ENCODE measurements at places on chromosomes 5 and 9.

DNA sequence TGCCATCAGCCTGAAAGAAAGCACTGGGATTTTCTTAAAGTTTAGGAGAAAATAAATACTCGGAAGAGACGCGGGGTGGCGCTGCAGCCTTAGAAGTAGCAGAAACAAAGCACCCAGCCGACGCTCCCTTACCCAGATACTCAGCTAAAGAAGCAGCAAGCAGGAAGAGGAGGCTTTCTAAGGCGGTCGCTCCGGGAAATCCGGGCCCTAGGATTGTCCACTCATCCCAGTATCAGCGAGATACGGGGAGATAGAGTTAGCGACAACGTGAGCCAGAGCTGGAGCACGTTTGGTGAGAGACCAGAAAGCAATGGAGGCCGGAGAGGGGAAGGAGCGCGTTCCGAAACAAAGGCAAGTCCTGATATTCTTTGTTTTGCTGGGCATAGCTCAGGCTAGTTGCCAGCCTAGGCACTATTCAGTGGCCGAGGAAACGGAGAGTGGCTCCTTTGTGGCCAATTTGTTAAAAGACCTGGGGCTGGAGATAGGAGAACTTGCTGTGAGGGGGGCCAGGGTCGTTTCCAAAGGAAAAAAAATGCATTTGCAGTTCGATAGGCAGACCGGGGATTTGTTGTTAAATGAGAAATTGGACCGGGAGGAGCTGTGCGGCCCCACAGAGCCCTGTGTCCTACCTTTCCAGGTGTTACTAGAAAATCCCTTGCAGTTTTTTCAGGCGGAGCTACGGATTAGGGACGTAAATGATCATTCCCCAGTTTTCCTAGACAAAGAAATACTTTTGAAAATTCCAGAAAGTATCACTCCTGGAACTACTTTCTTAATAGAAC is at the start of gene PCDHB2:
PCDHB2 (plus strand) TSS at position 135 of the 782 bp plus-strand sequence; CDS start at position 311, 176 bp downstream.
- no peak for DNase-seq

GRCh38 chr5:84393969-84394368 is 9.3 kb upstream of the EDIL3 start:
- no peak for DNase-seq

DNA sequence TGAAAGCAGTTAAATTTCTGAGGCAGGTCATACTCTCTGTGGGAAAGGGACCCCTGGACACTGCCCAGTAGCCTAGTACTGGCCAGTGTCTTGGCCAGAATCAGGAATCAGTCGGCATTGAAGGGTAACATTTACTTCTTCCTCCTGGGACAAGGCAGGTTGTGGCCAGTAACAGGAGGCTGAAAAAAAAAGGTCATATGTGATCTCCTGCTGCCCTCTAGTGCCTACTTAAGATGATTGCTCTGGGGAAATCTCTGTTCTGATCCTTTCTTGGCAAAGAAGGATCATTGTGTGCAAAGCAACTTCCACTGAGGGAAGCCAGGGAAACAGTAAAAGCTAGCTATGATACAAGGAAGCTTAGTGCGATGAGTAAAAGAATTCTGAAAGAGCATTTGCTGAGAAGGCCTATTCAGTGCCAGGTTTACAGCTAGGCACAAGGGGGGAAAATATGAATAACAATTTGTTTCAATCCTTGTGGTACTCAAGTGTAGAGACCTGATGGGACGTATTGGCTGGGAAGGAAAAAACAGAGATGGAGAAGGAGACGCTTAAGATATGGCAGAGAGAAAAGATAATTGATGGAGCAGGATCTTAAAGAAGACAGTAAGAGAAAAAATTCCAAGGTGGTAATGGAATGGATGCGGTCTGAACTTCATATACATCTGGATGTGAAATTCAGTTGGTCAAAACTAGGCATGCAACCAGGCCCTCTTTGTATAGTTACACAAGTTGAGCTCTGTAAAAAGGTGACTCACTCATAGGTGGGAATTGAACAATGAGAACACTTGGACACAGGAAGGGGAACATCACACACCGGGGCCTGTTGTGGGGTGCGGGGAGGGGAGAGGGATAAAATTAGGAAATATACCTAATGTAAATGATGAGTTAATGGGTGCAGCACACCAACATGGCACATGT is 25.8 kb upstream of the TRIM32 start:
- DNase-seq = peak; percentile 3

GRCh38 chr9:15513335-15513734 is 2.6 kb upstream of the PSIP1 start:
- DNase-seq = no peak

- DNase-seq = no peak
Measured at GRCh38 chr5:102998224-102998623, 121.7 kb downstream of the GIN1 start.

DNA sequence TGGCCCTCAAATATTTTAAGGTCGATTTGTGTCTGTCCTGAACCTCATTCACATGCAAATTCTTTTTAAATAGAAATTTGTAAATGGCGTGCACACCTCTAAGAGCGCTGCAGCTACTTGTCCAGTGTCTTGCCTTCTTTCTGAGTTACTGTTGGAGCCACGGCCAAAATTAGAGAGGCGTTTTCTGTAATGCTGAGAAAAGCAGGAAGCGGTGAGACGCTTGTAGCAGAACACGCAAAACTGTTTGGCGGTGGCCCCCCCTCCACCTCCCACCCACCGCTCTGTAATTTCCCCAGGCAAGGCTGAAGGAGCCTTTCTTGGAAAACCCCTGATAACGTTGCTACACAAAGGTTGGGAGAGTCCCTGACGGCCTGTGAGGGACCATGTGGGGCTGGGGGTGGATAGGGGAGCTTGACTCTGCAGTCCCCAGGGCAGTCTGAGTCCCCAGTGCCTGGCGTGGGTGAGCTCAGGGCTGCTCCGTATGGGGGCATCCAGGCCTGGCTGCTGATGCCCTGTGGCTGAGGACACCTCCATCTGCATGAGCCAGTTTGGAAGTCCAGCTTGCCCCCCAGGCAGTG is 96.5 kb downstream of the GADD45G start:
- no peak for DNase-seq

DNA sequence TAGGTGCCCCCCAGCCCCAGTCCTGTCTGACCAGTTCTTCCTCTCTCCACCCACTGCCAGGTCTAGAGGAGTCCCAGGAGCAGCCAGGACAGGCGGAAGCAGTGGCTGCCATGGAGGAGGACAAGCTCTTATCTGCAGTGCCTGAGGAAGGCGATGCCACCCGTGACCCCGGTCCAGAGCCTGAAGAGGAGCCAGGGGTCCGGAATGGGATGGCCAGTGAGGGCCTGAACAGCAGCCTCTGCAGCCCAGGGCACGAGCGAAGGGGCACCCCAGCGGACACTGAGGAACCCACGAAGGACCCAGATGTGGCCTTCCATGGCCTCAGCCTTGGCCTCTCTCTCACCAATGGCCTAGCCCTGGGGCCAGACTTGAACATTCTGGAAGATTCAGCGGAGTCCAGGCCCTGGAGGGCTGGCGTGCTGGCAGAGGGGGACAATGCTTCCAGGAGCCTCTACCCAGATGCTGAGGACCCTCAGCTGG is 13.8 kb downstream of the PSD2 start:
- DNase-seq = no peak

DNA sequence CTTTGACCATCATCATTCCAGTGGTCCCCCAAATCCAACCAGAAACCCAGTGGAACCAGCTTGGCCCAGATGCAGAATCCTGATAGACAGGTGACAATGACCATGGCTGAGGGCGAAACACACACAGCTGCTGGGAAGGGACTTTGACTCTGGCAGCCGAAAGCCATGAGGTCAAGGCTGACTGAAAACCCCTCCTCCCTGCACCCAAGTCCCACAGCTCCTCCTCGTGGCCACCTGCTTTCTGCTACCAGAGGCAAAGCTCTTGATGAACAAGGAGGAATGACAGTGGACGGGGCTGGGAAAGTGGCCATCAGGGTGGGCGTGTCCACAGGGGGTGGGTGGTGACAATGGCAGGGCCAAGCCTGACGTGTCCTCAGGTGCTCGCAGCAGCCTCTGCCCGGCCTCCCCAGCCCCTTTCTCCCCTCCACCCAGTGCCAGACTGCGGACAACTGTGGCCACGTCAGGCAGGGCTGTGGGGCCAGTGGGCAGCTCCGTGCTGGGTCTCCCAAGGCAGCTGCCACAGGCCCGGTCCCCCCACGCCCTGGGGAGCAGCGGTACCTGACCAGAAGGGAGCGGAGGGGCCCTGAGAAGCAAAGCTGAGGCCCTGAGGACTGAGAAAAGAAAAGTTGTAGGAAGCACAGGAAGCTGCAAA is 30.8 kb upstream of the SARDH start:
- DNase-seq = no peak

DNA sequence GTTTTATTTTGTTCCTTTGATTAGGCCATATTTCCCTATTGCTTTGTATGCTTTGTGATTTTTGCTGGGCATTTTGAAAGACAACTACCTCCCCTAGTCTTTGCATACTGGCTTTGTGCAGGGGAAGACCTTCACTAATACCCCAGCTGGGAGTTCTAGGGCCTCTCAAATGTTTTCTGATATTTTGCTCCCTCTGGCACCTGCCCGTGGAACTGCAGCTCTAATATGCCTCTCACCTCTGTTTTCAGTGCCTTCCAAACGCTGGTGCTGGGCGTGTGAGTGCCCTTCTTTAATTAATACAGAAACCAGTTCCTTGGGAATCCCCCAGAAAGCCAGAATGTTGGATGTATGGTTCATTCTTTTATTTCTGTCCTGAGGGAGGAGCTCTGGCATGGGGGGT is 204.5 kb downstream of the COMMD10 start:
- no peak for DNase-seq

DNA sequence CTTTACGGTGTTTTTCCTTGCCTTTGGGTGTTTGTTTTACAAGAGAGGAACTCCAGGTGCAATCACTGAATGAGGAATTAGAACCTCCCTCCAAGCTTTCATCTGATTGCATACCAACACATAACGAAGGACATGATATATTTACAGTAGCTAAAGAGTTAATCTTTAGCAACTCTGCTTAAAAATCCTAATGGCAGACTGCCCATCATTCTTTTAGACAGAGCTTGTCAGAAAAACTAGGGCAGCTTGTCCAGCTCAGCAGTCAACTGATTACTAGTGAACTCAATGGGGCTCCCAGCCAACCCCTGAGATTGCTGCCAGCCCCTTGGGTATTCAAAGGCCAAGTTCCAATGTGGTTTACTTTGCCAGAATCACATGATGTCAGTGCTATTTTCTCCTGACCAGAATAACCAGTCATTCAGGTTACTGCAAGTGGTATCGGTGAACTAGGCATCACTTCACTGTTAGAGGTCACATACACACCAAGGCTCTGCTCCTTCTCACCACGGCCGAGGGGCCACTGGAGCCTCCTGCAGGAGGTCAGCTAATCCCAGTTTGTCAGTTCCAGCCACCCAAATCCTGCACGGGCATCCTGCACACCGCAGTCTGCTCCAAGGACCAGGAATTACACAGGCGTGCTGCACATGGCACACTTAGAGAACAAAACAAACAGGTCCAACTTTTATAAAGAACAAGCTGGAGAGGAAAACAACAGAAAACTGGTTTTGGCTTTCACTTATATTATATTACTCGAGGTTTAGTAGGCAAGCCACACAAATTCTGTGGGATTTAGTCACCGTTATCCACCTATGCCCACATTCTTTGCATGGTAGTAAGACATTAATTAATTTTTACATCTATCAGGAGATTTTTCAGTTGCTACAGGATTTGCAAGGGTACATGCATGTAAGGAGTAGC is 62.5 kb downstream of the NFIB start:
- no peak for DNase-seq

DNA sequence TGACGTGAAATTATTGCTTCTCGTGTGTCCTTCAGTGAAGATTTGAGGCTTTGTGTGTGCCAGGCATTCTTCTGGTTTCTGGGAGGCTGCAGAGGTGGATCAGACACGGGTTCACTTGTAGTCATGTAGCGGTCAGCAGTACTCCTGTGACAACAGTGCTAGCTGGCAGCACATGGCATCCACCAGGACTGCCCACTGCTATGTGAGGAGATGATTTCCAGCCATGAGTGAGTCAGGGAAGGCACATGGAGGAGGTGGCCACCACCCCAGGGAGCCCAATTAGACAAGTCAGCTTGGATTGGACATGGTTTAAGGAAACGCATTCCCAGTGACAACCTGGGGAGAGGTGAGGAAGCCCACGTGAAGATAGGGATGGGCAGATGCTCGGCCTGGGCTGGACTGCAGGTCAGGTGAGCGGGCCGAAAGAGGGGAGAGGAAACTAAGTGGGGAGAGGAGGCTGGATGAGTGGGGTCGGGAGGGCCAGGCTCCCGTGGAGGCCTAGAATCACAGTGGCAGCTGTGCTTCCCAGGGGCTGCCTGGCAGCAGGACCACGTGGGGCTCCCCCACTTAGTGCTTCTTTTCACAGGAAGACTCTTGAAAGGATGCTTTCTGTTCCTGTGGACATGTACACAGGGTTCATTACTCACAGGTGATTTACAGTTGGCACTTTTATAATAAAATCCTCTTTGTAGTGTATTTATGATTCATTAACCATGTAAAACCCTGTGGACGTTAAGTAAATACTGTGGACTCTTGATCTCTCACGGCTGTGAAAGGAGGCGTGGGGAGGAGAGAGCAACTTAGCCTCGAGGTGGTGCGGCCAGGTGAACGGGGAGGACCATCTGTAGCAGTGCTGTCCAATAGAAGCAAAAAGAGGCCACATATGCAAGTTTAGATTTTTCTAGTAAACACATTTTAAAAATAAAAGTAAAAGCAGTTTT is 80.0 kb upstream of the OTULINL start:
- no peak for DNase-seq

DNA sequence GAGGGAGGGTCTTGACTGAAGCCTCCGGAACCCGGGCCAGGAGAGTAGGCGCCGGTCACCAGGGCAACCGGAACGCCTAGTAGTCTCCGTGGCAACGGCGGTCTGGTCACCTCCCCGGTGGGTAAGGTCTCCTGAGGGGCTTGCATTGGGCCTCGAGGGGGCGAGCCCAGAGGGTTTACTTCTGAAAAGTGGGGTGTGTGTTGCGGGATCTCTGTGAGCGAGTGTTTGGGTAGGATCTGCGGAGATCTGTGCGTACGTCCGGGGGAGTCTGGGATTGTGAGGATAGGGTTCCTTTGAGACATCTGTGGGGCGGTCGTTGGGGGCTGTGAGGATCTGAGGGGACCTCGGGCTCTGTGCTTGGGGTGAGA is at the start of gene FAM221B:
FAM221B (minus strand) TSS at position 17 of the 368 bp plus-strand sequence. CDS start 2,571 bp downstream, outside the sequence.
- no peak for DNase-seq

- no peak for DNase-seq
Measured at GRCh38 chr5:33530183-33531036, 89.6 kb downstream of the TARS1 start.

- DNase-seq = no peak
Measured at GRCh38 chr9:131502781-131503625, at the start of gene POMT1. POMT1 (plus strand) TSS chr9:131502918; CDS start chr9:131504219, 1,301 bp downstream.

GRCh38 chr5:98846520-98846919 is 73.1 kb downstream of the RGMB start:
- no peak for DNase-seq

GRCh38 chr9:87059772-87060171 is 112.5 kb upstream of the GAS1 start:
- DNase-seq = no peak

DNA sequence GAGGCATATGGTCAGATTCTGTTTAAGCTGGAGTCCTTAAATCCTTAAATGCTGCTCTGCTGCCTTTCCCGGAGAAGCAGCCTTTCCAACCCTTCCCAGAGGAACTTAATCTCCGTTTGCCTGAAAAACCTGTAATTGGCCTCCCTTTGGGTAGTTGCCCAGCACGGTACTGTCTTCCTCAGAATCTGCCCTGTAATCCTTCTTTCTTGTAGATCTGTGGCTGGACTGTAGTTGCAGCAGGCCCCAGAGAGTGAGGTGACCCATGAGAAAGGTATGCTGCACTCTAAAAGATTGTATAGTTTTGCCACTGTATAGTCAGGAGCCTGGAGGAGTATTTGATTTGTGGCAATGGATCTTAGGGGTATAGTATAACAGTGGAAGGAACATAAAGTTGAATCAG is 11.7 kb downstream of the SPIN1 start:
- no peak for DNase-seq
